ENCODE measurements at places on chromosomes 16 and 17.

- DNase-seq, result no peak
These were observed 22.7 kb downstream of the YWHAE start for GRCh38 chr17:1377334-1377733.

DNA sequence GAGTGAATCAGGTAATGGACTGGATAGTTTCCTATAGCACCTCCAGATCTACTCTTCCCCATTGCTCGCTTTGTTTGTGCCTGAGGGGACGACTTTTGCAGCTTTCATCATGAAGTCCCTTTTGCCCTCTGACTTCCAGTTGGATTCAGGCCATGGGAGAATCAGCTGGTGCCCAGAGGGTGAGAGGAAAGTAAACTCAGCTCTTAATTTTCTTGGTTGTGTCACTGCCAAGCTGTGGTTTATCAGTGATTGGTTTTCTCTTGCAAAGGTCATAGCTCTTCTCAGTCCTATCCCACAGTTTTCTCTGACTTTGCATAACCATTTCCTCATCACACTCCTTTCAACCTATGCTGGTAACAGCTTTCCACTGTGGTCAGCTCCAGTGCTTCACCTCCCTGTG is 200.1 kb downstream of the KCNJ2 start:
- no peak for DNase-seq

DNA sequence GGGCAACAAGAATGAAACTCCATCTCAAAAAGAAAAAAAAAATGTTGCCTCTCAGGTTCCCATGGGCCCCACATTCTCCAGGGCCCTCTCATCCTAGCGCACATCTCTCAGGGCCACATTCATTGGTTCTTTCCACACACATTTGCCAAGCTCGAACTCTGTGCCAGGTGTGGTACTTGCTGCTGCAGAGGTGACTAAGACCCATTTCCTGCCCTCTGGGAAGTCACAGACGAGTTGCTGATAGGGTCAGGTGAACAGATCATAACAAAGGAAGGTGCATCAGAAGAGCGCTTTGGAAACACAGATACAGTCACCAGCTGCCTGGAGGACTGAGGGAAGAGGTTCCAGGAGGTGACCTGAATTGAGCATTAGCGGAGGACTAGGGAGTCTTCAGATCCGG is 1.0 kb downstream of the GSDMA start:
- no peak for DNase-seq

GRCh38 chr16:61382435-61382834 is 653.8 kb downstream of the CDH8 start:
- no peak for DNase-seq

GRCh38 chr17:72397687-72398086 is 276.9 kb downstream of the SOX9 start:
- no peak for DNase-seq

DNA sequence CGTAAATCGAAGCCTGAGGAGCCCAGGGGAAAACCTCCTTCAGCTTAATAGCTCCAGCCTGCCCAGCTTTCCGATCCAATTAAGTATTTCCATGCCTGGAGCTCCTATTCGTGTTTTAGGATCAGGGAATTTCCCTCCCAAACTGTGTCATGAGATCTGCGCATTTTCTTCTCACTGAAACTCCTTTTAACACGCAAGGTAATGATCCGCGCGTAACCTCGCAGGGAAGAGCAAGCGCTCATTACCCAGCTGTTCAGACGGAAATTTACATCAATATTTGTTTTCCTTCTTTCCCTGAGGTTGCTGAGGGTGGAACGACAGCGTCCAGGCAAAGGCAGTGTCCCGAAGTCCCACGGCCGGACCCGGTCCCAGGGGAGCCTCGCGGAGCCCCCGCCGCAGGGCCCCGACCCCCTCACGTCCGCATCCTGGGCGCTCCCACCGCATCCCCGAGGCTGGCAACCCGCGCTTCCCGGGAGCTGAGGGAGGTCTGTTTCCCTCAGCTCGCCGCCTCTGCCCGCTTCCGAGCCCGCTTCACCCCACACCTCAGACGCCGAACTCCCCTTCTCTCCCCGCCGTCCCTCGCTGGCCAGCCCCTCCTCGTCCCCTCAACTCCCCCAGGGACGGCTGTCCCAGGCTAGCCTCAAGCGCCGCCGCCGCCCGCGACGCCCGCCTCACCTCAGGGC is 415 bp downstream of the ABCA5 start:
- no peak for DNase-seq

DNA sequence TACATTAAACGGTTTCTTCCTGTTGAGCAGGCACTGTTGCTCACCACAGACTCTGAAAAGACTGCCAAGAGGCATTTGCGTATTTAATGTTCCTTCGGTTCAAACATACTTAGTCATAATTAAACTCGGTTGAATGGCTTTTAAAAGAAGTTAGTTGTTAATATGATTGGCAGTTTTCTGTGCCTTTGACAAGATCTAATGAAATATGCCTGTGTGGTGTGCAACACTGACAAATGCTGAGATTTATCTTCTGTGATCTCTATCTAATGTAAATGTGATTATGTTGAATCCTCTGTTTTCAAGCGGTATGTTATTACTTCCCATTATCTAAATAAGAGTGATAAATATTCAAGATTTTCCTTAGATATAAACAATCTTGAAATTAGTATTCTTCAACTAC is 1046.6 kb downstream of the CDH8 start:
- DNase-seq, result no peak

DNA sequence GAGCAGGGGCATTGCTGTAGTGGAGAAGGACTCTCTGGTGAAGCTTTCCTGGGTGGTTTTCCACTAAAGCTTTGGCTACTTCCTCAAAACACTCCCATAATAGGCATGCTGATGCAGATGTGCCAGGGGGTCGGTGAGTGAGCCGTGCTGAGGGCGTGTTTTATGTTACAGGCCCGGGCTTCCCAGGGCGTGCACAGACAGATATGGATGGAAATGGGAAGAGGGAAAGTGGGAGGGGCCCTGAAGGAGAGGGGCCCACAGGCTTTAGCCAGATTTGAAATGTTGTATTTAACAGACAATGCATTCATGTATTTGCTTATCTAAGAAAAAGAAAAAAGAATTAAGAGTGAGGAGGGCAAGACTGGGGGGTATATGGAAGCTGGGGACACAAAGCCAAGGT is 56.3 kb downstream of the IL21R start:
- no peak for DNase-seq

- no peak for DNase-seq
These were observed 23.0 kb downstream of the VAC14 start for GRCh38 chr16:70777973-70778406.

DNA sequence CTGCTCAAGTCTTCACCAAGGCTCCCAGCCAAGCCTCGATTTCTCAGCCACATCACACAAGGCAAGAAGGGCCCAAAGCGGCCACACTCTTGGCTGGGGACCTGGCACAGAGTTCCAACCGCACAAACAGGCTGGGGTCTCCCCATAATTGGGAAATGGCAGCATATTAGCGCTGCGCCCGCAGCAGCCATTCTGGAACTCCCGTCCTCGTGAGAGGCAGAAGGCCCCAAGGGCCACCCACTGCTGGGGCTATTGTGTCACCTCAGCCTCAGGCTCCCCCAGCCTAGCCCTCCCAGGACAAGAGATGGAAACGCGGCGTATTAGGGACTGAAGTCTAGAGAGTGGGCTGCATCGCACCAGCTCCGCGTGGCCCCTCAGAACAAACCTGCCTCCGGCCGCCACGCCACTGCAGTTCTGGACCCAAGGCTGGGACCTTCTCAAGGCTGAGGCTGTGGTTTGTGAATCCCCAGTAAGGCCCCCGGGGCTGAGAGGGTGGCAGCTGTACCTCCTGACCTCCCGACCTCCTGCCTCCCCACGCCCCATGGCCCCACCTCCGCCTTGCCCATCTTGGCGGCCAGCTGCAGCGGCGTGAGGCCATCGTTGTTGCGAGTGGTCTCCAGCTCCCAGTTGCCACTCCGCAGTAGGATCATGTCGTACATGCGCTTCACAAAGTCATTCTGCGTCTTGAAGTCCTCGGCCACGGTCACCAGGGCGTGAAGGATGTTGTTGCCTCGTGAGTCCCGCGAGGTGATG is 25.3 kb downstream of the TRPV3 start:
- DNase-seq, result no peak

DNA sequence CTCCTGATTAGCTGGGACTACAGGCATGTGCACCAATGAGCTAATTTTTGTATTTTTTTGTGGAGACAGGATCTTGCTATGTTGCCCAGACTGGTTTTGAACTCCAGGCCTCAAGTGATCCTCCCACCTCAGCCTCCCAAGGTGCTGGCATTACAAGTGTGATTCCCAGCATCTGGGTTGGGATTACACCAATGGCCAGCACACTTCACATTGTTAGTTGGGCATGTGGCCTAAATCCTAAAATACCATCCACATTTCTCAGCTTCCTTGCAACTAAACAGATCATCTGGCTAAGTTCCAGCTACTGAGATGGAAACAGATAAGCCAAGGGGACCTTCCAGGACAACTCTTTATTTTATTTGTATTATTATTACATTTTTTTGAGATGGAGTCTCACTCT is 9.9 kb downstream of the RABEP2 start:
- DNase-seq, result no peak

- DNase-seq, result no peak
These were observed 5.3 kb downstream of the UBALD1 start for GRCh38 chr16:4609200-4610010.

GRCh38 chr17:78661093-78661770 is 84.0 kb upstream of the DNAH17 start:
- no peak for DNase-seq

- no peak for DNase-seq
These were observed 116.4 kb upstream of the SMURF2 start for GRCh38 chr17:64778240-64779097.
